HEK293T (cell line): ENCODE measurements at places on chromosomes 7 and 10.

DNA sequence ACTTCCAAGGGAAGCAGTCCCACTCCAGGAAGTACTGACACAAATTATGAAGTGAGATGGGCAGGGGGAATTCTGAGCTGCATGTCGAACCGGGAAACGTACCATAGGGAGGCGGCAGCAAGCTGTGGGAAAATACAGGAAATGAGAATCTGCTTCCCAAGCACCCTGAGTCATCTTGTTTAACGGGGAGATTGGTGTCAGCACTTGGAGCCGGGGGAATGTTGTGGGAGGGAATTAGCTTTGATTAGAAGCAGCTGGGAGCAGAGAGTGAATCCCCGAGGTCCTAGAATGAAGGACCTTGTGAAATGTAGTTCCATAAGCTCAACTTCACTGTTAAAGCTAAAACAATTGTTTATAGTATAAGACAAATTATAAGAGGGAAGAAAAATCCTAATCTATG, 141.4 kb upstream of the PRKCQ start:
- DNase-seq, result no peak

- no peak for DNase-seq
Observed at GRCh38 chr7:138299066-138299465, 161.0 kb upstream of the TRIM24 start.

DNA sequence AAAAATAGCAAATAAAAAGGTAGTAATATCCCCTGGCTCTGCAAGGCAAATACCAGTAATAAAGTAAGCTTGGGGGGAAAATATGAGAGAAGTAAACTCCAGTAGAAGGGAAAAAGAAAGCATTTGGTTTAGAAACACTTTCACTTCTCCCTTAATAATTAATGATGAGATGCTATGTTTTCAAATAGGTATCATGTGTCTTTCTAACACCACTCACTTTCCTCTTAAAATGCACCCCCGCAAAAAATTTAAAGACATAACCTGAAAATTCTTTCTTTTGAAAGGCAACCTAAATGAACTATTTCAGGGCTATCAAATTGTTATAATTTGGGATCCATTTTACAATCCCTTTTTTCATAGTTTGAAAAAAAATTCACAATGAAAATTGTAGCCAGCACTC, 240.3 kb downstream of the SNX10 start:
- no peak for DNase-seq

DNA sequence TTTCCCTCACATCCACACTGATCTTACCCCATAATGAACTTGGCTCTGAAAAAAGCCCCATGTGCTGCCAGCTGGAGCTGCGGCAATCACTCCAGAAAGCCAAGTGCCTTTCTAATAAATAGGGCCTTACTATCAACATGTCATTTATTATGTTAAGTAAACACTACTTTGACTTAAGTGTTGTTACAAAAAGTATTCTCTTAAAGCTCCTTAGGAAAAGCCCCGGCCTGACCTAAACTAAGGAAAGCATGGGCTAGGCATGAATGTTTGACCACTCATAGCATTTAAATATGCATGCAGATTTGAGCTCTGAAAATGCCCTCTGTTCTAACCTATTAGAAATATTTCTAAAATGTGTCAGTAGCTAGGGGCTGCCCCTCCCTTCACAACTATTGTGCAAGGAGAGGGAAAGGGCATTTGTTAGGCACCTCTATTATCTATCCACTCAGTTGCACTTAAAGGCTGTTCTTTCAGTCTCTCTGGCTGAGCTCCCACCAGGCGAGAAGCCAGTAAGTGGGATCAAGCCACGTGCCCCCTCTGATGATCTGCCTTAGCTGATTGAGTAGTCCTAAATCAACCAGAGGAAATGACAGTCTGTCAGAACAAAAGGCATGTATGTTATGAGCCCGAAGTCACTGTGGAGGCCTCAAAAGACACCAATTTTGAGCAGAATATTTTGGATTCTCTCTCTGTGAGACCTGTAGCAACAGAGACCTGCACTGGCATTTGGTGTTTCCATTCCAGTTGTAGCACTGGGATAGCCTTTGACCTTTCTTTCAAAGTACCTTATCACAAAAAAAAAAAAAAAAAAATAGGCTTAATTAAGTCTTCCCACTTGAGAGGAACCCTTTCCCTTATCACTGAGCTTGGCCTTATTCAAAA, 77.1 kb downstream of the ITGB8 start:
- DNase-seq, result no peak

GRCh38 chr10:71247804-71248203, 35.4 kb downstream of the UNC5B start:
- DNase-seq, result no peak

GRCh38 chr7:157771-158625, 34.4 kb upstream of the FAM20C start:
- DNase-seq, result no peak
